NCI-H1105 (cell line): ENCODE measurements at places on chromosomes 3 and 15.

DNA sequence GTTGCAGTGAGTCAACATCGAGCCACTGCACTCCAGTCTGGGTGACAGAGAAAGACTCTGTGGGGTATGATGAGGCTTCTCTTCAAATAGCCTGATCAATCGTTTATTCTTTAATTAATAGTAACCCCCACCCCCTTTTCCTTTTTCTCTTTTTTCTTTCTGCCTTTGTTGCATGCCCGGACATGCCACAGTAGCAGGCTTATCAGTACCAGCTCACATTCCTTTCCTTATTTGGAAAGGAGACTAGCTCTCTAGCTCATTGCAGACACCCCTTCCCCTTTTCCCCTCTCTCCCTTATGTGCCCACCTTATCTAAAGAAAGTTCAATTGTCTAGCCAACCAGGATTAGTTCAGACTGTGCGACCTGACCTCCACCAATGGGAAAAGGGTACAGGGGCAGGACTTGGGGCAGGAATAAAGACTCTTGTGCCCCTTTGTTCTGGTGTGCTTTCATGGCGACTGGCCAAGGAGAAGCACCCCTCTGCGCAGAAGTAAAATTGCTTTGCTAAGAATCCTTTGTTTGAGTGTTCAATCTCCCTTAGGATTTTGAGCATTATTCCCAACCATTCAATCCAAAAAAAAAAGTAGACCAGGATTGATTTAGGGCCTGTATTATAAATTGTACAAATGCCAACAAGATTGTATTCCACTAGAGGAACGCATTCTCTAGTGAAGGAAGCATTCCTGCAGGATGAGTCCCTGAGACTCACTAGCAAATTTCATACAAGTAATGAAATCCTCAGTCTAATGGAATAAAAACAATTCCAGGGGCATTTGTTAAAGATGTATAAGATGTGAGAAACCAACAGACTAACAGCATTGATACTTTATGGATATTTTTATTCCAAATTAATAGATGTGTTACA, 95.8 kb upstream of the SNRPN start:
- DNase-seq, result no peak

DNA sequence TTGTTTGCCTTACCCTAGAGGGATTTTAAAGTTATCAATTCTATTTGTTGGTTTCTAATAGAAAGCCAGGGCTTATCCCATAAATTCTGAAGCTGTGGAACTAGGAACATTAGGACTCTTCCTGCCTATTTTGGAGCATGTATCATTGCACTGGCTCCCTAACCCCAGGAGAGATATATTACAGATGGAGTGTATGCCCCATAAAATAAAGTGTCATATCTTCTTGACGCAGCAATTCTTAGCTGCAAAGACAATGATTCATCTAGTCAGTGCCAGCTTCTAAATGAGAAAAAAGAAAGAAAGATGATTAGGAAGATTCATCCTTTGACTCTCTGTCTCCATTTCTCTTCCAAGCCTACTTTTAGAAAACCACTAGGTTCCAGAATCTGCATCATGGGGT, 74.8 kb upstream of the MAGI1 start:
- no peak for DNase-seq

GRCh38 chr15:77243716-77244401, 172.9 kb upstream of the TSPAN3 start:
- no peak for DNase-seq

DNA sequence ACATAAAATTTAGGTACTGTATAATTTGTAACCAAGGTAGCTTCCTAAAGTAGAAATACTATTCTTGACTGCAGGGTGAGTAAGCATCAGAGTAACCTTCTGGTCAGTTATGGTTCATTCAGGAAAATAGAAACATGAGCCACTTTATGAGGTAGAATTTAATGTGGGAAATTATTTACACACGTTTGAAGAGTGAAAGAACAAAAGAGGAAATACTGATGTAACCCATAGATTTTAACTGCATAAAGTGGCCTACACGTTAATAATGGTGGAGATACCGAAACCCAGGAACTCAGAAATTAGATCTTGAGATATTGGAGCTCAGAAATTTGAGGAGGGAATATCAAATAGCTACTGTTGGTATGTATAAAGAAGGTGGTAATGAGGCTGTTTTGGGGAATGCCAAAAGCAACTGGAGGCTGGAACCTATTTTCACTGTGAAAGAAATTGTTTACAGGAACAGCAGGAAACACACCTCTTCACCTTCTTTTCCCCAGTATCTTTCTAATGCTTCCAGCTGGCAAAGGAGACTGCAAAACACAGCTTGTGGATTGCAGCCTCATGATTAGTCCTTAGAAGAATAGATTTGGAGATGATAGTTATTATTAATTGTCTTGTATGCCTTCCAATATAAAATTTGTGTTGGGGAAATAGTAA, 216.1 kb downstream of the DOCK3 start:
- no peak for DNase-seq

DNA sequence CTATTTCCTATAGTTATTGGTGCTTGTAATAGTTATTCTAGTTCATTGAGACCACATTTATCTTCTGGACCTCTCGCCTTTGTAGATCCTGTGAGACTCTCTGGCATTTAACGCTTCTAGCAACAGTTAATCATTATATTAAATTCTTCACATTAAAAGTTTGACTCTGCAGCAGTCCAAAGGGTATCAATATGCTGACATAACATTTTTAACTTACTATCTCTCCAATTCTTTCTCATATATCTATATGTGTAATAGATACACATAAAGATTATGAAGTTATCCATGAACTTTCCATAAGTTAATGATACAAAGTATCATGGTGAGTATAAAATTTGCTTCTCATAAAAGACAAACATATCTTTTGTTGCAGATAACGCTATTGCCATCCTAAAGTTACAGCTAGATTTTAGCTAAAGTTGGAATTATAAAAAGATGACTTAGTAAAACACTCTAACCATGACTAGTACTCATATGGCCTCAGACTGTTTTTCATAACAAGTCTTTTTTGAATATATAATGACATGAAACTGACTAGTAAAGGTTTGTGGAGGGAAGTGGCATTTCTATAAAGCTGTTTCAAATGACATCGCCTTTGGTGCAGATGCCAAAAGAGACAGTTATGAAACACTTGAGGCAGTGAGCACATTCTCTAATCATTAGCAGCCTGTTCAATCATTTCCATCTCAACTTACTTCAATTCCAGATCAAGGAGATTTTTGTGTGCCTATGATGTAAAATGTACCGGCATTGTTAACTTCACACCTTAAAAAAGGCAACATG, 379.3 kb upstream of the CBLB start:
- DNase-seq, result no peak

GRCh38 chr3:133276594-133276993, 123.3 kb upstream of the BFSP2 start:
- no peak for DNase-seq

- DNase-seq, result no peak
Measured at GRCh38 chr3:61136191-61136590, 115.1 kb downstream of the FHIT start.

- DNase-seq, result peak; percentile 35
Measured at GRCh38 chr3:71583566-71584393, at the start of gene FOXP1. FOXP1 (minus strand) TSS chr3:71583728; CDS start chr3:71198381, 385,347 bp downstream.

DNA sequence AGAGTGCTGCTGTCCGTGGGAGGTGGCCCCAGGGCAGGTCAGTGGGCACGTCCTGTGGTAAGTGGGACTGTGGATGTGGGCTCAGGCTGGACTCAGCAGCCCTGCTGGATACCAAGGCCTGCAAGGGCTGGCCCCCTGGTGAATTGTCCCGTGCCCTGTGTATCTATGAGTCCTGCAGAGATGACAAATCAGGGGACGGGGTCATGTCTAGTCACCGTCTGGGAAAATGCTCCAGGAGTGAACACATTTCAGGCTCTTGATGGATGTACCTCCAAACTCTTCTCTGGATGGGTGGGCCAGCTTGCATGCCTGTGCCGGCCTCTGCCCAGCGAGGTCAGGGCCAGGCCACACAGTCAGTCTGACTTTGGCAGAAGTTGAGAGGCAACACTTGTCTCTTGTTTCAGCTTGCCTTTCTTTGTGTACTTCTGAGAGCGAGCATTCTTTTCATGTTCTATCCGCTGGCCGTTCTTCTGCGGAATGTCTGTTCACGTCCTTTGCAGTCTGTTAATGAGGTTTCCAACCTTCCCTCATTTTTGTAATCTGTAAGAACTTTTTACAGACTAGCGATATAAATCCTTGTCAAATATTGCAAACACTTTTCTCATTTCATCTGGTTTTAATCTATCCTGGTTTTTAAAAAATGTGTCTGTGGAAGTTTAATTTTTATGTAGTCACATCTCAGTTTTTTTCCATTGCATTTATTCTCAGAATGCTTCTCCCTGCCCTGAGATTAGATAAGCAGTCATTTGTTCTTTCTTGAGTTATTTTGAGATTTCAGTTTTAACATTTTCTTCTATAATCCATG, 11.4 kb upstream of the STAB1 start:
- DNase-seq, result no peak

DNA sequence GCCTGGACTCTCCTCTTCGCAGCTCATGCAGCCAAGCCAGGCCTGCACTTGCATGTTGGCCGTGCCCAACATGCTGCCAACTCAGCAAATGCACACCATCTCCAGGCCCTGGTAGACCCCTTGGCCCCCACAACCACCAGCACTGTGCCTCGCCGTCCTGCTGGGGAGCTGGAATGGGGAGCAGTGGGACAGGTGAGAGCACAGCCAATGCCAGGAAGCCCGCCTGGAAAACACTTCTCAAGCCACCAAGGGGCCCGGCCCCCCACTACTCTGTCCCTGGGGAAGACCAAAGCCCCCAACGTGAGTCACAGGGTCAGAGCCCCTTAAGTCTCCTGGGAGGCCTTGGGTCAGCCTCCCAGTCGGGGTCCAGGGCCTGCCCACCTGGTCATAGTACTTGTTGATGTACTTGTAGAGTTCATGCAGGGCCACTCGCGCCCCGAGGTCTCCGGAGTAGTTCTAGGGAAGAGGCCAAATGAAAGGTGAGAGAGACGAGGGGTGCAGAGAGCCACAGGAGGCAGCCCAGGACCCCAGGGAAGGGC, 24.5 kb downstream of the PLXNB1 start:
- no peak for DNase-seq

- no peak for DNase-seq
Measured at GRCh38 chr3:57688291-57688690, 4.6 kb downstream of the DENND6A start.

DNA sequence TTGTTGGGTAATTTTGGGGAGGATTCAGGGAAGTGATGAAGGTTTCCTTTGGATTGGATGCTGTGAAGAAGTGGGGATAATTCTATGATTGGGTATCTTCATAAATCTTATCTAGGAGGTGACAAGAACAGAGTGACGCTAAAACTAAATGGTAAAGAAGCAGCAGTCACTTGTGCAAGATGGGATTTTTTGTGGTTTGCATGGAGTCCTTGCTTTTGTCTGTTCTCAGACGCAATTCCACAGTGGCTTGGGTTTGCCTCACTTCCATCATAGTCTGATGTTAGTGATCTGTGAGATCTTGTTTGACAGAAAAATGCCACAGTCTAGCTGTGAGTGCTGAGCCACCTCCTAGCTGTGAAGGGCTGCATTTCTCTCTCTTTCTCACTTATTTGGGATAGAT, 26.9 kb downstream of the GTF2E1 start:
- DNase-seq, result no peak

- no peak for DNase-seq
Measured at GRCh38 chr3:16927485-16927884, 42.7 kb downstream of the PLCL2 start.

- no peak for DNase-seq
Measured at GRCh38 chr3:53617893-53618523, 123.6 kb downstream of the CACNA1D start.

GRCh38 chr3:31041161-31041978, 146.9 kb upstream of the GADL1 start:
- DNase-seq, result no peak

DNA sequence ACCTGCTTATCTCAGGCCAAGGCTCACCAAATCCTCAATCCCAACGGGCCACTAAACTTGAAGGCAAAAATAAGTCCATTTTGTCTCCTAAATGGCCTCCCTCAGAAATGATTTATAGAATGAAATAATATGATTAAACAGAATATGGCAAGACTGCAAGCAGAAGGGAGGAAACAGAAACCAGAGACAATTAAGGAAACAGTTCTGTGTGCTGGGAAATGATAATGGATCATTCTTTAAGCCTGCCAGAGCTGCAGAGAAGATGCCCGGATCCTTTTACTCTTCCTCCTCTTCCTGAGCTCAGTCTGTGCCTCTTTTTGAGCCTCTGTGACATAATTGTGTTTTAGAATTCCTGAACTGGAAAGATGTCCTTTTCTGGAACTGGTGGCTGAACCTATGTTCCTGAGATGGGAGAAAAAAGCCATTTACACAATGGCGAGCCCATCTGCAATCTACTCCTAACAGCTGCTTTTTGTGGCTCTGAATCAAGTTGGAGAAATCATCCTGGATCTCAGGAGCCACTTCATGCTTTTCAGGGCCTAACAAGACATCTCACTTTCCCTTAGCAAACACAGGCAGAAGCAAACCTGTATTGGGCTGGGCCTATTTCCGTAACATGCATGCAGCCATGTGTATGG, 2.8 kb upstream of the ABHD2 start:
- DNase-seq, result no peak

DNA sequence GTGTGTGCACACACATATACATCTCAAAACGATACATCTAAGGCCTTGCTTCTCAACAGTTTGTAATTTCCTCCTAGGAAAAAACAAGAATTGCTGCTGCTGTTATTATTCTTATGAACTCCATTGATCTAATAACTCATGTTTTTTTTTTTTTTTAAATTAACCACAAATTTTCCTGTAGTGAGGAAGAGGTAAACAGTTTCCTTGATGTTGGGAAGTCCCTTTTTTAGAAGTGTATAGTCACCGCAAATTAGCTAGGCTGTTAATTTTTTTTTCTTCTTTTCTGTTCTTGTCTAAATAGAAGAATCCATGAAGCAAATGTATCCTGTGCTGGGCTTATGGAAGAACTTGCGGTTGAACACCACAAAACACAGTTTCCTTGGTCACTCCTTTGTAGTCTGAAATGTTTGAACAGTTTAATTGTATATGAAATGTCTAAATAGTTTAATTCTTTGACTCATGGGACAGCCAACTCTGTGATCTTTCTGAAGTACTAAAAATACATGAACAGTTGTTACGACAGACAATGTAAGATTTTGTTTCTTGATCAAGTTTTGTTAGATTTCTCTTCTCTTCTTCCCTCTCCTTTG, 64.5 kb downstream of the MITF start:
- DNase-seq, result no peak

- peak; percentile 58 for DNase-seq
Measured at GRCh38 chr3:193831495-193832455, 238.8 kb downstream of the OPA1 start.

GRCh38 chr15:100211855-100212850, 129.6 kb downstream of the ADAMTS17 start:
- no peak for DNase-seq

DNA sequence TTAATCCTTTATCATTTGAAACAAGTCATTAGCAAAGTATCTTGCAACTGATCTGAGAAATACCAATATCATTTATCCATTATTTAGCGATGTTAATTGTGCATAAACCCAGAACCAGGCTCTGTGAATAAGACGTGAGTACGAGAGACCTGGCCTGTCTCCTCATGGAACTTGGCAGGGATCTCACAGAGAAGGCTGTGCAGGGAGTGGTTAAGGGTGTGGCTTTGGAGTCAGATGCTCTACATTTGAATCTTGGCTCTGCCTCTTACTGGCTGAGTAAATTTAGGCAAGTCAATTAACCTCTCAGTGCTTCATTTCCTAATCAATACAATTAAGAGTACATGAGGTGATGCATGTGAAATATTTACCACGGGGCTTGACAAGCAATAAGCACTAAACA, 39.9 kb upstream of the TBL1XR1 start:
- DNase-seq, result no peak

- DNase-seq, result no peak
Measured at GRCh38 chr15:64877435-64877834, 34.3 kb upstream of the ANKDD1A start.
